AG04450 (cell line): ENCODE measurements at places on chromosomes 3 and 15. TPM values are rescaled to one million over a fixed set of nuclear protein-coding genes. Genes with fewer than 3 reads are reported as not detected.

Gene DISP2
- 0.11 and 0.36 TPM in 2 replicates for polyA plus RNA-seq

Gene KLHL40
- polyA plus RNA-seq: not detected in 2 replicates

Gene GXYLT2
- polyA plus RNA-seq: 36.0 and 42.5 TPM in 2 replicates

Gene LRTM1
- polyA plus RNA-seq: not detected in 2 replicates

DNA sequence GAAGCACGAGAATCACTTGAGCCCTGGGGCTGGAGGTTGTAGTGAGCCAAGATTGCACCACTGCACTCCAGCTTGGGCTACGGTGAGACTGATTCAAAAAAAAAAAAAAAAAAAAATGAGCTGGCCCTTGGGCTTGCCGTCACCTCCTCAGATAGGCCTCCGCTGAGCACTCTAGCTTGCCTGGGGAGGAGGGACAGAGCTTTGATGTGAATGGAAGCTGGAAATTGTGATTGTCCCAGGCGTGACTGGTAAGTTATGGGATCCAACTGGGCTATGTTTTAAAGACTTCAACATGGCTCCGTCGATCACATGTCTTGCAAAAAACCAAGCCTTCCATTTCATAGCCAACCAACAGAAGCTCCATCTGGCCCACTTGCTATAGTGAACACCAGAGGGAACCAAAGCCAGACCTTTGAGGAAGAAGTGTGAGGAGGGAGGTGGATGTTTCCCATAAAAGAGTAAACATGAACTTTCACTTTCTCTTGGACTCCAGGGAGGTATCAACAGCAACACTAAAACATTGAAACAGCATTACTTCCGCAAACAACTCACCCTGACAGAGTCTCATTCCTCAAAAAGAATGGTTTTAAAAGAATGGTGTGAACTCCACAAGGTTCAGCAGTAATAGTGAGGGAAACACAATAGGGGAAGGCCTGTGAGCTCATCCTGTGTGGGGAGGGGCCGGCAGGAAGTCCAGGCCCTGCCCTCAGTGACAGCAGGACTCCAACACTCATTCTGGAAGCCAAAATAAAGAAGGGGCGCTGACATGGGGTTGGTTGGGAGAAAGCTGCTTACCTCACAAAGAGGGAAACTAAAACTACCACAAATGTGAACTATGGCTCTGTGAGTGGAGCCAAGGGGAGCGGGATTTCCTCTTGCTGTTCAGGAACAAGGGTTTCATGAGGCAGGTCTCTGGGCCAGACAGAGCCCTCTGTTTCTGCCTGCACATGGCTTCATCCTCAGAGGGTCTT is 59.2 kb upstream of the IL12A start:
- peak; percentile 58 for DNase-seq

- no peak for DNase-seq
Measured at GRCh38 chr15:27043770-27044169, 72.8 kb downstream of the GABRG3 start.

GRCh38 chr3:30741889-30742288 is 135.5 kb downstream of the TGFBR2 start:
- no peak for DNase-seq

DNA sequence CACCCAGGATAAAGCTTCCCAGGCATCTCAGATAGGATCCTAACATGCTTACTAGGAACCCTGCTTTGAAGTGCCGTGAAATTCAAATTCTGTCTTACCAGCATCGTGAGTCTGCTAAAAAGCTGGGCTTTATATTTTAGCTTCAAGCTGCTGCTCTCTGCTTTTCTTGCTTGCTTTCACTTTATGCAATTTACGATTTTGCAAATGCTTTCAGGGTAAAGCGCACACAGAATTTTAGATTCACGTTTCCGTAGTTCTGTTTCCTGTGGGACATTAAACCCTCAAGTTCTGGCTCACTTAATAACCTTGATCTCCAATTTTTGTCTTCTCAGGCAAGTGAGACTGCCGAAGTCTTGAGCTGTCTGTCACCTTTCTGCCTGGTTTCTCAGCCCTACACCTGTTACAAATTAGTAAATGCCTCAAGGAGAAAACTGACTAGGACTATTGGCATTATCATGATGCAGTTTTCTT is 170.5 kb upstream of the TGFBR2 start:
- no peak for DNase-seq

DNA sequence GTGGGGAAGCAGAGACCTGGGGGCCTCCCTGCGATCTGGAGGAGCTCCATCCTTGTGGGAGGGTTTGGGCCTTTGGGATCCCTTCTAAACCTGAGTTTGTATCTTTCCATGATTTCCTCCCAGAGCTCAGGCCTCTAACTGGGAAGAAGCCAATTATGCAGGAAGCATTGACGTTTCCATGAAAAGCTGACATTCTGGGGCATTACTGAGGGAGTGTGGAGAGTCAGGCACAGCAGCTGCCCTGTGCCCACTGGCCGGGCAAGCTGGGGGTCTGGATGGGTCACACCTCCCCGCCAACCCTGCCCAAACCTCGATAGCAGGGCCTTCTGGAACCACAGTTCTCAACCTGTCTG is 74.9 kb downstream of the EFCAB12 start:
- no peak for DNase-seq

DNA sequence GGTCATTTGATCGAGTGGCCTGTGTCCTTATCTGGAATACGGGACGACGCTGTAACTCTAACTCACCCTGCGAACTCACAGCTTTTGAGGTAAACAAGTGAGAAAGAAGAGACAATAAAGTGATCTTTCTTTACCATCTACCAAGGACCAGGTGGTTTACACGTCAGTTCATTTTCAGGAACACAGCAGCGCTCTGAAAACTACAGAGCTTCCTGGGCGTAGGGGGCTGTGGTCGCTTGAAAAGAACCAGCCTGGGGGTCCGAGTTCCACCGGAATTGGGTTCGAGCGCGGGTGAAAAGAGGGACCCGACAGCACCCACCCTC is 357 bp downstream of the KIAA1143 start:
- no peak for DNase-seq

- DNase-seq: no peak
Measured at GRCh38 chr3:158766364-158766763, 34.1 kb upstream of the RARRES1 start.

DNA sequence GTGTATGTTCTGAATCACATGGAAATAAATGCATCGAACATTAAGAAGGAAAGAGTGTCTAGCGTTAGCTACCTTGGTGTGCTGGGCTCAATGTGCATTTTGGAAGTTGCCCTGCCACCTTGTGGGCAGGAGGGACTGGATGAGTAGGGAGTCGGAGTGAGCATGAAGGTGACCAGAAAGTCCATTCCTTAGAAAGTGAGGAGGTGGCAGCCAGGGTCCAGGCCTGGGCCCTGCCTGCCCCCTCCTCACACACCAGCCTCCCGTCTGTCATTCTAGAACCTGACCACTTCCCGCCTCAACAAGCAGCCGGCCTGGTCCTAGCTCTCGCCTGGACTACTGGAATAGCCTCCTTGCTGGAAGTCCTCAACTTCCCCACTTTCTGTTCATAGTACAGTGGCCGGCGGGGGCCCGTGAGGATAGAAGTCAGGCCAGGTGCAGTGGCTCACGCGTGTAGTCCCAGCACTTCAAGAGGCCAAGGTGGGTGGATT is 10.2 kb upstream of the GATA2 start:
- DNase-seq: no peak

DNA sequence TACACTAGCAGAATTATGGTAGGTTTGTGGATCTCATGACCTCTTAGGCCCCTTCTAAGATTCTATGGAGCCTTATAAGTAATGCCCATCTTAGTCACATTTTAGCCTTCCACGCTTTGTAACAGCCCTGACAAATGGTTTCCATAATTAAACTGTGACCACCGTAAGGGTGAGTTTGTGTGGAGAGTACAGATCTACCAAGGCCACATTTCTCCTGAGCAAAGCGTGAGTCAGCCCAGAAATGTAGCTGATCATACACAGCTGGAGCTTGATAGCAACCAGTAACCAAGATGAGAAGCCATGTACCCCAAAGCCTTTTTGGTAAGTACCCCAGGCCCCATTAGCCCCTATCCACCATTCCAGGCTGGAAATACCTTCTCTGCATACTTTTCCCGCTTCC is 31.7 kb downstream of the CHAC1 start:
- peak; percentile 81 for DNase-seq
